Osteocyte (in vitro differentiated cells): ENCODE measurements at places on chromosomes 3 and 15.

GRCh38 chr3:195105389-195105788 lies 165.6 kb downstream of the XXYLT1 start:
- H3K36me3 ChIP-seq, result no peaks in the 10 kb centered on the region
- H3K4me1 ChIP-seq, result peaks cover 38% of the 10 kb centered on the region
- no peak for DNase-seq
- no peak overlapping the region for H3K4me3 ChIP-seq
- peak overlapping the region; percentile 10 for H3K27ac ChIP-seq

- no peaks in the 10 kb centered on the region for H3K27me3 ChIP-seq
- no peak overlapping the region for H3K4me3 ChIP-seq
- H3K27ac ChIP-seq, result peak overlapping the region; percentile 47
- H3K36me3 ChIP-seq, result no peaks in the 10 kb centered on the region
These were observed 317.3 kb upstream of the ARPP21 start for GRCh38 chr3:35322070-35322469.

- no peak for DNase-seq
- H3K27me3 ChIP-seq, result peaks cover 4% of the 10 kb centered on the region
- no peak overlapping the region for H3K4me3 ChIP-seq
- peaks cover 16% of the 10 kb centered on the region for H3K4me1 ChIP-seq
These were observed 30.8 kb upstream of the MAGEF1 start for GRCh38 chr3:184742676-184743135.

GRCh38 chr15:40855706-40856234 lies 11.9 kb downstream of the SPINT1 start:
- H3K27me3 ChIP-seq, result no peaks in the 10 kb centered on the region
- no peak for DNase-seq
- H3K4me3 ChIP-seq, result no peak overlapping the region

DNA sequence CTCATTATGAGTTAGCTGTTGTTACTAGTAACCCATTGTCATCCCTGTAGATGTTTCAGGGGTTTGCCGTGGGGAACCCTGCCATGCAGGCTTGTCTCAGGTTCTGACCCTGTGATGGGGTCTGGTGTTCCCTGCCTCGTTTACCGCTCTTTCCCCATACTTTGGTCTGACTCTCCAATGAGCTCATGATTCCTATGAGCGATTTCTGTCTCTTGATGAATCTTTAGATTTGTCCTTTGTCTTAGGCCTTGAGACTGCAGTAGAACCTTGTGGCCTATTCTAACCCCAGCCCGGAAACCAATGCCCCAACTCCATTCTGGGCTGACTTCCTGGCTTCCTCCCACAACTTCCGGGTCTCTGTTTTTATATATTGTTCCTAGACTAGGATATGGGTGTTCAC lies 11.3 kb upstream of the IQGAP1 start:
- H3K27me3 ChIP-seq, result no peaks in the 10 kb centered on the region
- H3K4me3 ChIP-seq, result no peak overlapping the region
- no peaks in the 10 kb centered on the region for H3K4me1 ChIP-seq
- no peak overlapping the region for H3K27ac ChIP-seq
